Stimulated activated CD4-positive, alpha-beta T cell treated with anti-CD3 and anti-CD28 coated beads, Interleukin-4, amount 100 ng/mL, for 4 hours (primary cell): ENCODE measurements at places on chromosomes 2 and 18.

- DNase-seq, result no peak
These were observed 72.7 kb downstream of the SH3RF3 start for GRCh38 chr2:109201465-109202327.

DNA sequence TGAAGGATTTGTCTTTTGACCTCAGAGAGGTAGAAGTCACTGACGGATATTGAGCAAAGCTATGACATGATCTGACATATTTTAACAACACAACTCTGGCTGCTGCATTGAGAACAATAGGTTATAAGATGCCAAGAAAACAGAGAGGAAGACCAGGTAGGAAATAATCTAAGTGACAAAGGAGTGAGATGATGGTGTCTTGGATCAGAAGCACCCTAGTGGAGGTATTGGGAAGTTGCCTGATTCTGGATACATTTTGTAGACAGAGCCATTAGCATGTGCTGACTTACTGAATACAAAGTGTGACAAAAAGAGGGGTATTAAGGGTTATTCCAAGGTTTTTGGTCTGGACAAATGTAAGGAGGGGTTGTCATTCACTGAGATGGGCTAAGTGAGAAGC, 1438.1 kb downstream of the DPP10 start:
- DNase-seq, result no peak

- no peak for DNase-seq
These were observed 320.1 kb downstream of the PIK3C3 start for GRCh38 chr18:42275138-42275535.

- DNase-seq, result no peak
These were observed 154.1 kb upstream of the HS6ST1 start for GRCh38 chr2:128472789-128473174.

- no peak for DNase-seq
These were observed 591.3 kb upstream of the SYT4 start for GRCh38 chr18:43868497-43868995.

DNA sequence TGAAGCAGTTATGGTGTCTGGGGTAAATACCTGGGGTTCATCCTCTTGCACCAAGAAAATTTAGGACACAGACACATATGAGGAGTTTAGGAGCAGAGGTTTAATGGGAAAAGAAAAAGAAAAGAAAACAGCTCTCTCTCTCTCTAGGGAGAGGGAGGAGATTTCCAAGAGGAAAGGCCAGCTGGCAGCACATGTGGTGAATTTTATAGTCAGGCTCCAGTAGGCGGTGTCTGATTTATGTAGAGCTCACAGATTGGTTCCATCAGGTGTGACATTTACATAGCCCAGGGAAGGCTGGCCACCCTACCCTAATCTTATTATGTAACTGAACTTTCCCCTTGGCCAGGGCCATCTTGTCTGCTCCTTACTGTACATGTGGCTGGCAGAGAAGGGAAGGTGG, 297.5 kb upstream of the RGPD4 start:
- no peak for DNase-seq

GRCh38 chr2:229230911-229231310, 40.2 kb downstream of the PID1 start:
- DNase-seq, result no peak

- DNase-seq, result no peak
These were observed 103.7 kb downstream of the APOB start for GRCh38 chr2:20939931-20940795.
